ENCODE measurements at places on chromosomes 6 and 20. TPM values are rescaled to one million over a fixed set of nuclear protein-coding genes. Genes with fewer than 3 reads are reported as not detected.

The SLC17A3 gene
- total RNA-seq: not detected

The MAP7 gene
- total RNA-seq: 0.46 TPM

The KCNB1 gene
- total RNA-seq: 0.05 TPM

The FAM83B gene
- not detected for total RNA-seq

The BANF2 gene
- total RNA-seq: not detected

The GRM1 gene
- total RNA-seq: not detected

The KCNK15 gene
- total RNA-seq: 1.1 TPM

The PPIL6 gene
- 0.13 TPM for total RNA-seq

The MMP24 gene
- total RNA-seq: not detected

The VSX1 gene
- total RNA-seq: not detected

DNA sequence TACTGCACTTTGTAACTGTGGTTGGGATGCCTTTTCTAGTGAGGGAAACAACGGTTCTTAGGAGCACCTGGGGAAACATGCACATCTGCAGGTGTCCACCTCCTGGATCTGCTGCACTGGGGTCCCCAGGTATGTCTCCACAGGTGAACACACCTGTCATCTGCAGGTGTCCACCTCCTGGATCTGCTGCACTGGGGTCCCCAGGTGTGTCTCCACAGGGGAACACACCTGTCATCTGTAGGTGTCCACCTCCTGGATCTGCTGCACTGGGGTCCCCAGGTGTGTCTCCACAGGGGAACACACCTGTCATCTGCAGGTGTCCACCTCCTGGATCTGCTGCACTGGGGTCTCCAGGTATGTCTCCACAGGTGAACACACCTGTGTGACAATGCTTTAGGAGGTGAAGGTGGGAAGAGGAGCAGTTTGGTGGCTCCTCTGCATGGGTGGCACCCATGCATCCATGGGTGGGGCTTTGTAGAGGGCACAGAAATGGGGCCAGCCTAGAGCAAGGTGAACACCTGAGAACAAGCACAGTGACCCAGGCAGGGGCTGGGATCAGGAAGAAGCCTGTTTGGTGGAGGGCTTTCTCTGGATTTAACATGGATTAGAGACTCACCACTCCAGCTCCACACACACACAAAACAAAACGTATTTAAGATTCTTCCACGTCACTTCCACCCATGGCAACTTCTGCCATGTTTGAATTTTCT lies 206.0 kb upstream of the CDH4 start:
- DNase-seq: no peak

GRCh38 chr20:15154070-15154469 lies 816.7 kb upstream of the FLRT3 start:
- no peak for DNase-seq

GRCh38 chr20:48056218-48056617 lies 270.9 kb upstream of the SULF2 start:
- DNase-seq: no peak

DNA sequence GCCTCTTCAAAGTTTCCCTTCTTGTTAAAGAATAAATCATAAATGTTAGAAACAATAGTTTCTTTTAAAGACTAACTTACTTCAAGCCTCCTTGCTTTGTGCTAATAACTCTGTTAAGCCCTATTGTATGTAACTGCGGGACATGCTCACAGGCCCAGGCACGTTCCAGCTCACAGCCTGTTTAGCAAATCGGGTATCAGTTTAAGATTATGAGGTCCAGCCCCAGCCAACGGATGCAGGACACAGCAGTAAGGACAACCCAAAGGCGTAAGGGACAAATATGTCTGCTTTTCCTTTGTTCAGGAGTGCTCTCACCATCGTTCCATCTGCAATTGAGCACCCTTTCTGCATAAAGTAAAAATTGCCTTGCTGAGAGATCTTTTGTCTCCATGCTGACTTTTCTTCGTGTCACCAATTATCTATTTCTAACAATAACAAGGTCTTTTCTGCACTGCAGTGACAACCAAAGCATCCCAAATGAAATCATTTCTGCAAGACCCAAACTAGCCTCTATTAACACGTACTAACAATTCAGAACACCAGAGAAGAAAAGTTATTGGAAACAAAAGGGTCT lies 1.4 kb downstream of the C6orf52 start:
- DNase-seq: no peak

GRCh38 chr6:18820725-18821124 lies 433.6 kb downstream of the RNF144B start:
- no peak for DNase-seq

DNA sequence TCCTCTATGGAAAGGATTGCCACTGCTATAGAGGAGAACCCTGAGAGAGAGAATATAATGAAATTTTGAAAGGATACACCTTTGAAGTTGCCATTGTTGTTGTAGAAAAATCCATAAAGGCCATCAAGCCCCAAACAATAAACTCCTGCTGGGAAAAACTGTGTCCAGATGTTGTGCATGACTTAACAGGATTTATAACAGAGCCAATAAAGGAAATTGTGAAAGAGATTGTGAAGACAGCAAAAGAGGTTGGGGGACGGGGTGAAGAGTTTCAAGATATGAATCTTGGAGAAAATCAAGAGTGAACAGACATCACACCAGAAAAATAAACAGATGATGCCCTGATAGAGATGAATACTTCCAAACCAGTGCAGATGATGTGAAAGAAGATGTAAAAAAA lies 396.4 kb downstream of the BCKDHB start:
- DNase-seq: no peak

DNA sequence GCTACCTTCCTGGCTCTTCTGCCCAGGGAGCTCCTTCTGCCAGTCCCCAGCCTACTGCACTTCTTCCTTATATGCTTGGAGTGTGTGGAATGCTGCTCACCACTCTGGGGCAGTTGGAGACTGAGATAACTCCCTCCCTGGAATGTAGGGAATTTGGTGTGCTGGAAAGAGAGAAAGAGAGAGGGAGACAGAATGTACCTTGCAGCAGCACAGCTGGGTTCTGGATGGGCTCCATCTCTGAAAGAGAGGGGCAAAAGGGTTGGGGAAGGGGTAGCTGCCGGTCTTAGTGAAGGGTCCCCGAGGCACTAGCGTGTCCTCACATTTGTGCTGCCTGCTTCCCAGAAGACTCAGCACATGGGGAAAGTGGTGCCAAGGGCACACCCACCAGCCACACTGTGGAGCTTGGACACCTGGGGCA lies 40.2 kb upstream of the DDR1 start:
- no peak for DNase-seq

DNA sequence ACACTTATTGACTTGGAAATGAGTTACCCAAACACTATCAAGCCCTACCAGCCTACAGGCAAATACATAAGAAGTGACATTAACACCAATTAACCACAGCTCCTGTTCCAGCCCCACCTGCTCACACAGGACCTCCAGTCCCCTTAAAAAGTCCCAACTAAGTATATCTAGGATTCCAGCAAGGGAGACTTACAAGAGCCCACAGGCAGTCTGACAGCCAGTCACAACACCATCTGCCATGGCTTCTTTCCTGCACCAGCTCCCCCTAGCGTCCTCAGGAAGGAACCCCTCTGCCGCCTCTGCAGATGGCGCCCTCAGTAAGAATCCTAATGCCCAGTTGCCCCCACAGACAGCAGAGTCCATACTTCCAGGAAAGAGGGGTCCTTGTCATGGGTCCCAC lies 122.1 kb downstream of the HIVEP2 start:
- DNase-seq: no peak

GRCh38 chr20:61720348-61720696 lies 345.4 kb downstream of the TAF4 start:
- no peak for DNase-seq

GRCh38 chr20:7038029-7038428 lies 270.5 kb downstream of the BMP2 start:
- DNase-seq: no peak

- no peak for DNase-seq
These were observed 199.4 kb upstream of the ZNF184 start for GRCh38 chr6:27672113-27672799.

DNA sequence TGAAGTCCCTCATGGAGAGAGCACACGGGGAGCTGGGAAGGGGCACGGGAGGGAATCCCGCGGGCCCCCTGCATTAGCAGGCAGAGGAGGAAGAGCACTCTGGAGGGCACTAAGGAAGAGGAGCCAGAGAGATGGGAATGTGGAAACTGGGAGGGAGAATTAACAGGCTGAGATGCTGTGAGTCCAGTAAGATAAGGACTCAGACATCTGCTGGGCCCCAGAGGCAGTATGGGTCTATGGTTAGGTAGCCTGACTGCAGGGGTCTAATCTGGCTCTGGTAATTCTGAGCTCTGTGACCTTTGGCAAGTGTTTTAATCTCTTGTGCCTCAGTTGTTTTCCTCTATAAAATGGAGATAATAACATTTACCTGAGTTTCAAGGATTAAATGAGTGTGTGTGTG lies 15.7 kb upstream of the SRSF3 start:
- DNase-seq: no peak

DNA sequence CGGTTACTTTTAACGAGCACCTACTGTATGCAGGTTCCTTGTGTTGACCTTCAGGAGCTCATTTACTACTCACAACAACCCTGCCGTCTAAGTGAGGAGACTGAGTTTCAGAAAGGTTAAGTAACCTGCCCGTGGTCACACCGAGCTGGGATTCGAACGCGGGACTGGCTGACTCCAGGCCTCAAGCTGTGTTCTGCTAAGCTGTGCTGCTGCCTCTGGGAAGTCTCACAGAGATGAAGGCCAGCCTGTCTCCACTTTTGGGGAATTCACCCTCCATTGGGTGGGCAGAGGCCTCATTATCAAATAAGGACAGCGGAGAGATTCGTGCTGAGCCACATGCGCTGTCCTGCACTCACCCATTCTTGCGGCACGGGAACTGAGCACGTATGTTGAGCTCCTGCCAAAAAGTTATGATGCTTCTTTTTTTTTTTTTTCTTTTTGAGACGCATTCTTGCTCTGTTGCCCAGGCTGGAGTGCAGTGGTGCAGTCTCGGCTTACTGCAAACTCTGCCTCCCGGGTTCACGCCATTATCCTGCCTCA lies 25.9 kb upstream of the MYT1 start:
- no peak for DNase-seq

DNA sequence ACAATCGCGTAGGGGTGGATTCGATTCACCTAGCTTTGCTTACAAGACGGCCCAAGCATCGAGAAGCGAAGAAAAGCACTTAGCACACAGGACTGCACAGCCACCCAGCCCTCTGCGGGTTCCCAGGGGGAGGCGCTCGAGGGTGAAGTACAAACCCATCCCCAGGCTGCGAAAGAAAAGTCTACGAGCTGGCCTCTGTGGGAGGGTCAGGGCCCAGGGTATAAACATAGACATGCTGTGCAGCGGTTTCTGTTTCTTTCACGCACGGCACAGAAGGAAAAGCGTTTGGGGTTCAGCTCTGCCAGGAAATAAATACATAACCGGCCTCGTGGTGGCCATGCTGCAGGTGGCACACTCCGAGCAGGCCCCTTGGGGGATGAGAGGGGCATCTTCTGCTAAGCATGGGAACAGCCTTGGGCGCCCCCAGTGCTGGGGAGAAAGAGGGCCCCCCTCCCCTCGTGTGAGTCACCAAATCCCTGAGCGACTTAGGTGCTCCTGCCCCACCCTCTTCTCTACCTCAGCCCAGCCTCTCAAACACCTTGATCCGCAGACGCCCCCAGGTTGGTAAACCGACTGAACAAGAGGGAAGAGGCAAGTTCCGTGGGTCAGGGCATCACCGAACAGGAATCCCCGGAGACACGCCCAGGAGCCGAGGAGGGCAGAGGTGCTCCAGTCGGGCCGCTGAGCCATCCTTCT lies 91.6 kb upstream of the RIPOR2 start:
- DNase-seq: peak; percentile 66

- no peak for DNase-seq
These were observed 60.1 kb upstream of the TAGAP start for GRCh38 chr6:159104931-159105330.

DNA sequence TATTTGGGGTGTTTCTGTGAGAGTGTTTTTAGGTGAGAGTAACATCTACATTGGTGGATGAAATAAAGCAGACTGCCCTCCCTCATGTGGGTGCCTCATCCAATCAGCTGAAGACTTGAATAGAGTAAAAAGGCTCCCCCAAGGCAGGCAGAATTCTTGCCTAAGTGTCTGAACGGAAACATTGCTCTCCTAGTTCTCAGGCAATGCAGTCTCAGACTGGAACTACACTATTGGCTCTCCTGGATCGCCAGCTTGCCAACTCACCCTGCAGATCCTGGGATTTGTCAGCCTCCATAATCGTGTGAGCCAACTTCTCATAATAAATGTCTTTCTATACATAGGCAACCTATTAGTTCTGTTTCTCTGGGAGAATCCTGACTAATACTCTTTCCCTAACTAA lies 5.5 kb upstream of the TMEM170B start:
- DNase-seq: no peak

GRCh38 chr6:128605961-128606360 lies 85.6 kb upstream of the PTPRK start:
- no peak for DNase-seq

GRCh38 chr20:19780261-19780660 lies 22.2 kb downstream of the RIN2 start:
- no peak for DNase-seq

All from activated T-cell treated with anti-CD3 and anti-CD28 coated beads, Interleukin-2, amount 50 U/mL, for 4 hours (primary cell).